Kasumi-1 (cell line): ENCODE measurements at places on chromosomes 1 and 21.
A peak's percentile ranks its signal among the peaks of the same experiment; 100 is the strongest.

DNA sequence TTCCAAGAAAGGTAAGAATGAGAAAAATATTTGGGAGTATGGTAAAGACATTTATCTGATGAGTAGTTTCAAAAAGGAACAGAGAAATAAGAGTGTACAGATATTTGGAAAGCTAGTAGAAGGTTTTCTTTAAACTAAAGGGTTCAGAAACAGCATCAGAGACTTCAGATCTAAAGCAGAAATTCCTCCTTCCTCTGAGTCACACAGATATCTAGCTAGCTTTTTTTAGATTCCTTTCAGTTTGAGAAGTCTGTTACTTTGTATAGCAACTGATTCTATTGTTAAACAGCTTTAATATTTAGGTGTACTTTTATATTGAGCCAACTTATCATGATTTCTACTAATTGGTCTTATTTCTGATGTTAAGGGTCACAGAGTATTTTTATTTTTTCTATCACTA is 4.7 kb downstream of the AMY2B start:
- DNase-seq, result peak; percentile 14

DNA sequence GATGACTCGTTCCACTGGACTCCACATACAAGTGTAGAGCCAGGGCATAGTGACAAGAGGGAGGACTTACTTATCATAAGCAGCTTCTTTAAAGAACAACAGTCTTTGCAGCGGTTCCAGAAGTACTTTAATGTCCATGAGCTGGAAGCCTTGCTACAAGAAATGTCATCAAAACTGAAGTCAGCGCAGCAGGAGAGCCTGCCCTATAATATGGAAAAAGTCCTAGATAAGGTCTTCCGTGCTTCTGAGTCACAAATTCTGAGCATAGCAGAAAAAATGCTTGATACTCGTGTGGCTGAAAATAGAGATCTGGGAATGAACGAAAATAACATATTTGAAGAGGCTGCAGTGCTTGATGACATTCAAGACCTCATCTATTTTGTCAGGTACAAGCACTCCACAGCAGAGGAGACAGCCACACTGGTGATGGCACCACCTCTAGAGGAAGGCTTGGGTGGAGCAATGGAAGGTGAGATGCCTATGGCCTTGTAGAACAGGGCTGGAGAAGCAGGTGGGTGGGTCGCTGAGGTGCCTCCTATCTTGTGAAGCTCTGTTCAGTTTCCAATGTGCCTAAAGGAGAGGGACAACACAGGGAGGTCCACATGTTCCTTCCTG is 12.1 kb downstream of the MIA3 start:
- DNase-seq, result no peak

GRCh38 chr1:237875291-237875690 is 15.4 kb downstream of the ZP4 start:
- no peak for DNase-seq

DNA sequence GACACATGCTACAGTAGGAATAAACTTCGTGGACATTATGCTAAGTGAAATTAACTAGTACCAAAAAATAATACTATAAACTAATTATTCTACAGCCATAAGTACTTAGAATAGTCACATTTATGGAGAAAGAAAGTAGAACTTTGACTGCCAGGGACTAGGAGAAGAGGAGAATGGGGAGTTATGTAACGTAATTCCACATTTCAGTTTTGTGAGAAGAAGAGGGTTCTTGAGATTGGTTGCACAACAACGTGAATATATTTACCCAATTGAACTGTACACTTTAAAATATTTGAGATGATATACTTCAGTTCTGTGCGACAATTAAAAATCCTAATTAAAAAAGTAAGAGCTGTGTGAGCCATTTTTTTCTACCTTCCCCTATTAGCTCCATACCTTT is 1412.9 kb downstream of the PLA2G4A start:
- DNase-seq, result no peak

GRCh38 chr1:109158433-109158832 is 44.5 kb downstream of the ELAPOR1 start:
- DNase-seq, result no peak

- peak; percentile 58 for DNase-seq
Measured at GRCh38 chr1:150621497-150622302, 7.7 kb downstream of the ENSA start.

- peak; percentile 6 for DNase-seq
Measured at GRCh38 chr1:117150316-117150715, 28.8 kb upstream of the TRIM45 start.

GRCh38 chr21:16195538-16195910 is 465.7 kb downstream of the USP25 start:
- DNase-seq, result peak; percentile 38

- DNase-seq, result no peak
Measured at GRCh38 chr1:212471891-212472675, 39.4 kb downstream of the NENF start.

DNA sequence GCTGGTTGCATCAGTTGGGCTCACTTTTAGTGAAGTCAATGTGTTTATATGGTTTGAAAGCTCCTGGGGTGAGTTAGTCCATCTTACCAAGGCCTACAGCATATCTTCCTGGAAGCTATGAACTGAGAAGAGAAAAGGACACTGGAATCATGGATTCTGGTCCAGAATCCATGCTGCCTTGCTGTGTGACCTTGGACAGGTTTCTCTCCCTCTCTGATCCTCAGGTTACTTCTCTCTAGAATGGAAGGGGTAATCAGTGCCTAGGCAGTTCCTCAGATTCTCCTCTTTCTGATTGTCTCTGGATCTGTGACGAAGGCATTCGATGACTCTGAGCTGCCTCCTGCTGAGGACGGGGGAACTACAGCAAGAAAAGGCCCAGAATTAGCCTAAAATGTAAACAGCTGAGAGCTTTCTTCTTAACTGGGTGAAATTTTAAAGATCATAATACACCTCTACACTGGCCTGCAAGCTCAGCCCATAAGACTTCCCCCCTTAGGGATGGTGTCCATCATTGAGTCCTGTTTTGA is 425.0 kb upstream of the VAMP3 start:
- no peak for DNase-seq

DNA sequence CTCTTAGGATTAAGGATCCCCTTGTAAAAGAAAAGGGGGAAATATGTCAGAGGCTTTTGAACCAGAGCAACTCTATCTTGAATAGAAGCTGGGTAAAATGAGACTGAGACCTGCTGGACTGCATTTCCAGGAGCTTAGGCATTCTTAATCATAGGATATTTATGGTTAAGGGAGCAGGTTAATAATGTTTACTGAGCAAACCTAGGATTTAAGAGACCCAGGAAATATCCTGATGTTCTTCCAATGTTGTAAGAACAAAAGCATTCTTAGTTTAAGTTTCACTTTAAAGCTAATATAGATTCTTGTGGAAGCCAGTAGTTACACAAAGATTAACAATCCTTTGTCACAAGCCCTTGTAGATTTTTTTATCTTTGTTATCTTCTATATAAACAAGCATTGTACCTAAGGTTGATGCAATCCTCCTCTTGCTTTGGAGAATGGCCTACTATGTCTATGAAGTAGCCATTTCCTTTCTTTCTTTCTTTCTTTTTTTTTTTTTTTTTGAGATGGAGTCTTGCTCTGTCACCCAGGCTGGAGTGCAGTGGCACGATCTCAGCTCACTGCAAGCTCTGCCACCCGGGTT is 570.2 kb upstream of the BEND5 start:
- DNase-seq, result no peak

DNA sequence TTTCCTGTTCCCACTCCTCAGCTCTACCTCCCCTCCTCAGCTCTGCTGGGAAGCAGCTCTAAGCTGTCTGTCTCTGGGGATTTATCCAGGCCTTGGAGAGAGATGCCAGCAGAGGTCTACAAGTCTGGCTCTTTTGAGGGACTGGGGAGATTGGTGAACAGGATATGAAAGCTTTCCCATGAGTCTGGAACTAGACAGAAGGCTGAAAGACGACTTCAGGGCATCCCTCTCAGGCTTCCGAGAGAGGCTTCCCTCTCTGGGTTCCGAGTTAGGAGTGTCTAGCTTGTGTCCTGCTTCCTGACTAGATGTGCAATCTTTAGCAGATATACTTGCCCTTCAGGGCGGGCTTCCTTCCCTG is 733 bp downstream of the TMEM35B start:
- peak; percentile 45 for DNase-seq

DNA sequence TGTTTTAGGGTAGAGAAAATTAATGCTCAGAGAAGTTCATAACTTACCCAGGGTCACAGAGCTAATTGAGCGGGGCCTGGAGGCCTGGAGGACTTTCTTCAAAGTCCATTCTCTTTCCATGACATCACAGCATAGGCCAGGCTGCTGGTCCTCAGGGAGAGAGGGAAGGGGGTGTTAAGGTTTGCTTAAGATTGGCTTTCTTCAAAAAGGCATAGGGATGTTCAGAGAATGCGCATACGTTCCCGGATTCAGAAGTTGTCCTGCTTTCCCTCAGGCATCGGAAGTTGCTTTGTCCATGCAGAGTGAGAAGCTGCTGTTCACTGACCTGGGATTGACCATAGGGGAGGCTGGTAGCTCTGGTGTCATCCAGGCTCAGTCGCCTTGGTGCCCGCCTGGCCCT is 25.0 kb downstream of the RASSF5 start:
- no peak for DNase-seq

- no peak for DNase-seq
Measured at GRCh38 chr1:156407344-156407743, 38.3 kb downstream of the RHBG start.

GRCh38 chr1:29398431-29398830 is 162.1 kb downstream of the PTPRU start:
- no peak for DNase-seq

GRCh38 chr1:233168384-233168783 is 127.1 kb downstream of the PCNX2 start:
- no peak for DNase-seq

- DNase-seq, result no peak
Measured at GRCh38 chr1:175804561-175804960, 61.2 kb upstream of the TNR start.

GRCh38 chr1:235415008-235415904 is 48.0 kb downstream of the TBCE start:
- peak; percentile 82 for DNase-seq

DNA sequence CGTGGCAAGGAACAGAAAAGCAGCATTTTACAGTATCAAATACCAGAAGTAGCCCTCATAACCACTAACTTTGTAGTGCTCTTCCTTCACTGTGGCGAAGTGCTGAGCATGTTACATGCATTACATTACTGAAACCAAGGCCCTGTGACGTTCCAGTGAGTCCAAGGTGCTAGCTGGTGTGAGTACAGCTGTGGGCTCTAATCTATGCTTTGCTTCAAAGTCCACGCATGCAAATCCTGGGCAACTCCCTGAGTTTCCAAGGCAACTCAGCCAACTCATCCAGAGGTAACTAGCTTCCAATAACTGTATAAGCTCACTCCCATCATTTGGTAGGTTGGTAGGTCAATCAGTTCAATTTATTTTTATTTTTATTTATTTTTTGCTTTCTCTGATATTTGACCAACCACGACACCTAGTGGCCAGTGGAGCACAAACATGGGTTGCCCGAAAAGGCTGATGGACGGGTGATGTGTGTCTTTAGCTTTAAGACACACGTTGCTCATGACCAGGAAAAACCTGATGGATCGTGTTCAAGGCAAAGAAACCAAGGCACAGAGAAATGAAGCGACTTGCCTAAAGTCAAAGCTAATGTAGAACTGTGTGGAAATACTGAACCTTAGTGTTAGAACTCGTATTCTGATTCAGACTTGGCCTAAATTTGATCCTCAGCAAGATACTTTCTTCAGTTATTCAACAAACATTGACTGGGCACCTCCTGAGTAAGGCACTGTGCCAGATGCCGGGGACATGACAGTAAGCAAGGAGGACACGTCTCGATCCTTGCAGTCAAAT is 73.0 kb downstream of the GNG12 start:
- peak; percentile 70 for DNase-seq

DNA sequence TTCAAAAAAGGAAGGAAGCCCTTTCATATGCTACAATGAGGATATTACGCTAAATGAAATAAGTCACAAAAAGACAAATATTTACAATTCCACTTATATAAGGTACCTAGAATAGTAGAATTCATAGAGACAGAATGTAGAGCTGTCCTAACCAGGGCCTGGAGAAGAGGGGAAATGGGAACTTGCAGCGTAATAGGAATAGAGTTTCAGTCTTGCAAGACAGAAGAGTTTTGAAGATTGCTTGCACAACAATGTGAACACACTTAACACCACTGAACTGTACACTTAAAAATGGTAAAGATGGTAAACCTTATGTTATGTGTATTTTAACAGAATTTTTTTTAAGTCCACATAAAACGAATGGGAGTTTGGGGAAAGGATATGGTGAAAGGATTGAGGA is 2.9 kb downstream of the CD1B start:
- DNase-seq, result no peak

- peak; percentile 92 for DNase-seq
Measured at GRCh38 chr1:37811027-37811655, 3.1 kb upstream of the YRDC start.

DNA sequence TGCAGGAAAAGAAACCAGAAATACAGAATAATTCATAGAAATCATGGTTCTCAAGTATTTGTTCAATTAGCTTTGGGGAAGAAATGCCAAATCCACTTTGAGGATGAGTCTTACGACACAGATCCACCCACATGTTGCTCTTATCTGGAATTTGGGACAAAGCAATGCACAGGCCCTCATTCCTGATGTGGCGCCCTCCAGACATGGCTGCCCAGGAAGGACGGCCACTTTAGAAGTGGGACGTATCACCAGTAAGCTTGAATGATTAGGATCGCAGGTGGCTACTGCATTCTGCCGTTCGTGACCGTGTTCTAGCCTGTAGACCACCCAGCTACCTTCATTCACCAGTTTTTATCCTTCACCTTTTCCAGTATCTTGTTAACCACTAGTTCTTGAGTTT is 20.1 kb upstream of the NCMAP start:
- no peak for DNase-seq

DNA sequence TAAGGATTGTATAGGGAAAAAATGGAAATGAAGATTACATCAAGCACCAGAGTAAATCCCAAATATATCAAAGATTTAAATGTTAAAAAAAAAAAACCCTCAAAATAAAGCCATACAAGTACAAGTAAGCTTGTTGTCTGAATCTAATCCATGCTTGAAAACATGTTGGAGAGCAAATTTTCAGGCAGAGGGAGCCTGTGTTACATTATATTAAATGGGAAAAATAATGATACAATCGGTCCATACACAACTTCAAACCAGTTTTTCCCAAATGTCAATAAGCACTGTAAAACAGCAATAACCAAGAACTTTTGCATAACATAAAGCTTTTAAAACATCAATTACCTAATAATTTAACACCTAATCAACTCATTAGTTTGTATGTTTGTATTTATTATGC is 949.4 kb upstream of the ADGRL4 start:
- DNase-seq, result no peak

- no peak for DNase-seq
Measured at GRCh38 chr1:56547473-56547872, 31.9 kb downstream of the PLPP3 start.

DNA sequence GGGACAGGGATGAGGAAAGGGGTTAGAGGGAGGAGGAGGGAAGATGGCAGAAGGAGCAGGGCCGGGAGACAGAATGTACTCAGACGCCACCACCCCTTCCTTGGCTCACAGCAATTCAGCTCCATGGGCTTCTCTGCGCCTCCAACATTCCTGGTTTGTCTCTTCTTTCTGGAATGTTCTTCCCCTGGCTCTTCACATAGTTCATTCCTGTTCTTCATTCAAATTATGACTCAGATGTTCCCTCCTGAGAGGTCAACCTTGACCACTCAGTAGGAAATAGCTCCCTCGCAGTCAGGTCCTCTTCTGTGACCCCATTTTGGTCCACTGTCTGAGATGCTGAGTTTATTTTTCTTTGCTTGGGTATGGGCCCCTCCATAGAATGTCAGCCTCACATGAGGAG is 203.2 kb downstream of the C1orf94 start:
- no peak for DNase-seq
